ENCODE measurements at places on chromosomes 5 and 9.

- DNase-seq: no peak
Measured at GRCh38 chr5:146192571-146193043, 10.2 kb upstream of the LARS1 start.

DNA sequence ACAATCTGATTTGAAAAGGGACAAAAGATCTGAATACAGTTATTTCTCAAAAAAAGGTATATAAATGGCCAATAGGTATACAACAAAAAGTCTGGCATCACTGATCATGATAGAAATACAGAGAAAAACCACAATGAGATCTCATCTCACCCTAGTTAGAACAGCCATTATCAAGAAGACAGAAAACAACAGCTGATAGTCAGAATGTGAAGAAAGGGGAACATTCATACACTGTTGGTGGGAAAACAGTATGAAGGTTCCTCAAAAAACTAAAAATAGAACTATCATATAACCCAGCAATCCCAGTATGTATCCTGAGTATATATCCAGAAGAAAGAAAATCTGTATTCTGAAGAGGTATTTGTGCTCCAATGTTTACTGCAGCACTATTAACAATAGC, 75.7 kb upstream of the OR2K2 start:
- no peak for DNase-seq

- DNase-seq: no peak
Measured at GRCh38 chr5:81450940-81451339, 57.0 kb upstream of the ACOT12 start.

- no peak for DNase-seq
Measured at GRCh38 chr5:10335711-10336470, 17.6 kb upstream of the MARCHF6 start.

DNA sequence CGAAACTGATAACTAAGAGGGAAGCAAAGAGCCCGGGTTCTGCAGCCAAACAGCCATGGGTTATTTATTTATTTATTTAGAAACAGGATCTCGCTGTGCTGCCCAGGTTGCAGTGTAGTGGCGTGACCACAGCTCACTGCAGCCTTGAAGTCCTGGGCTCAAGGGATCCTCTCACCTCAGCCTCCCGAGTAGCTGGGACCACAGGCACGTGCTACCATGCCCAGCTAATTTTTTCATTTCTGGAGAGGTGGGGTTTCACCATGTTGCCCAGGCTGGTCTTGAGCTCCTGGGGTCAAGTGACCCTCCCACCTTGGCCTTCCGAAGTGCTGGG, 24.1 kb downstream of the NDUFA8 start:
- no peak for DNase-seq

GRCh38 chr9:123401879-123402513, 46.0 kb downstream of the CRB2 start:
- DNase-seq: no peak

GRCh38 chr5:117204926-117205869, 630.6 kb upstream of the SEMA6A start:
- no peak for DNase-seq

GRCh38 chr5:124239572-124239971, 506.9 kb downstream of the ZNF608 start:
- no peak for DNase-seq

GRCh38 chr5:56282216-56282615, 49.1 kb upstream of the ANKRD55 start:
- no peak for DNase-seq

GRCh38 chr5:172984244-172984953, 828 bp downstream of the ATP6V0E1 start:
- peak; percentile 83 for DNase-seq

- DNase-seq: no peak
Measured at GRCh38 chr5:105554568-105555169, 1992.1 kb upstream of the NUDT12 start.
